Activated CD4-positive, alpha-beta memory T cell treated with anti-CD3 and anti-CD28 coated beads for 36 hours (primary cell): ENCODE measurements at places on chromosomes 4 and X.

GRCh38 chrX:100695991-100696390 lies 35.9 kb downstream of the SYTL4 start:
- peaks cover 13% of the 10 kb centered on the region for H3K27me3 ChIP-seq
- no peaks in the 10 kb centered on the region for H3K4me1 ChIP-seq
- DNase-seq = no peak
- H3K27ac ChIP-seq = no peak overlapping the region
- H3K4me3 ChIP-seq = no peak overlapping the region

DNA sequence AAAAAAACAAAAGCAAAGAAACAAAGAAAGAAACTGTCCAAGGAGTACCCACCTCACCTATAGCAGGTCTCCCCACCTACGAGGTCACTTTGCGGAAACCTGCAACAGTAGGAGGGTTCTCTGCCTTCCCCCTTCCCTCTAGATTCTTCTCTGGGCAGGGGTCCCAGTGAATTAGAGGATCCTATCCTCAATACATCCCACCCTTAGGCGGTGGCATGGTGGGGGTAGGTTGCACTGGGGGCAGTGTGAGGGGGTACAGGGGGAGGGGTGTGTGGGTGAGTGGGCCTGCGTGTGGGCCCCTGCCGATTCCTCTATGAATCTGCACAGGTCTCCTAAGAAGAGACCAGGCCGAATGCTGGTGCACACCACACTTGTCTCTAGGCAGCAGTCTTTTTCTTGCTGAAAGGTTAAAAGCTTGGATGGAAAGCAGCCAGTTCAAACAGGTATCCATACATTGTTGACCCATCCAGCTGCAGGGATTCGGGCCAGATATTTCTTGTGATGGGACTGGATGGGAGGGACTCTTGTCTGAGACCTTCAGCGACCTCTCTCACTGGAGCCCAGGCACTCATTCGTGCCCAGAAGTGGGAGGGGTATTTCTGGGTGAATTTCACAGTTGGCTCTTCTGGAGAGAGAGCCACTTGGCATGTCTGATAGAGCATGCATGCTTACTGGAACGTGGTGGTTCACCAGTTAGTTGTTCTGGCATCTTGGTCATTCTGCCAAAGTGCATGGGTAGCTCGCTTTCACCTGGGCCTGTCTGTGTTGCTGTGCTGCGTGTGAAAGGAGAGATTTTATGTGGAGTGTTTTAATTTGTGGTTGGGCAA lies 65.6 kb downstream of the NBDY start:
- H3K4me3 ChIP-seq = no peak overlapping the region
- H3K27me3 ChIP-seq = no peaks in the 10 kb centered on the region
- no peak for DNase-seq
- no peak overlapping the region for H3K27ac ChIP-seq
- peaks cover 31% of the 10 kb centered on the region for H3K4me1 ChIP-seq

DNA sequence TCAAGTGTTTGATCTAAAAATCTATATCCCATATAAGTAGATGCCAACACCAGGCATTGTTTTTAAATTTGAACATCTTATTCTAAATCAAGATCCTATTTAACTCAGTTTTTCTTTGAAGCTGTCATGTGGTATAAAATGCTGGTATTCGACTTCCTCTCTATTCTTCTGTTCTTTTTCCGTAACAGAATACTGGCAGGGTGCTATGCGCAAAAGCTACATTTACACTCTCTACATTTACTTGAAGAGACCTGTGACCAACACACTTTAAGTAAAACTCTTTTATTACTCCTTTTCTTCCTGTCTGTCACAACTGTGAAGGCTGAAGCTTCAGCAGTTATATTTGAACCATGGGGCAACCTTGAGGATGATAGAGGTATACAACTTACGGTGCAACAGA lies 612.8 kb downstream of the C4orf33 start:
- no peak for DNase-seq
- H3K4me1 ChIP-seq = no peaks in the 10 kb centered on the region
- H3K4me3 ChIP-seq = no peak overlapping the region

- no peaks in the 10 kb centered on the region for H3K4me1 ChIP-seq
- H3K27ac ChIP-seq = no peak overlapping the region
- no peak for DNase-seq
- no peaks in the 10 kb centered on the region for H3K36me3 ChIP-seq
- no peak overlapping the region for H3K4me3 ChIP-seq
- peaks cover 2% of the 10 kb centered on the region for H3K27me3 ChIP-seq
These were observed 36.1 kb upstream of the REPS2 start for GRCh38 chrX:16910376-16910775.

DNA sequence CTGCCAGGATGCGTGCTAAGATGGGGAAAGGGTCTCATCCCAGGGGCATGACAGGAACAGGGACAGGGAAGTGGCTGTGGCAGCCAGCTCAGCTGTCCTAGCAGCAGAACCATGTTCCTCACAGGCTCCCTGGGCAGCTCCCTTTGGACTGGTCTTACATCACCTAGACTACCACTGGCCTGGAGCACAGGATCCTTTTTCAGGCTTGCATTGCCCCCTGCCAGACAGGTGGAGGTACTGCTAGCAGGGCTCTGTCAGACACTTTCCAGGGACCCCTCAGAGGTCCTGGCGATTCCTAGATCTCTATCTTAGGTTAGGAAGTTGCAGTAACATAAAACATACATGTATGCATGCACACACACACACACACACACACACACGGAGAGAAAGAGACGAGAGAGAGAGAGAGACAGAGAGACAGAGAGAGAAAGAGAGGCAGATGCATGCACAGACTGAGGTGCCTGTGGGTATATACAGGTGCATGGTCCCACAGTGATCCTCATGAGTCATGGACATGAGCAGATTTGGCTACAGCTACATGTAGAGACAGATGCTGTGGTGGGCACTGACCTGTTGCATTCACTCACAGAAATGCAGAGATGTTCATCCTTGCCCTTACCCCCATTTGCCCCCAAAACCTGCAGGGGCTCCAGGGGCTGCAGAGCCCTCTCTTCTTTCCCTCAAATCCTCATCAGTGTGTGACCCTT lies 63.6 kb downstream of the STARD8 start:
- DNase-seq = peak; percentile 29
- no peaks in the 10 kb centered on the region for H3K27me3 ChIP-seq
- no peak overlapping the region for H3K27ac ChIP-seq
- no peaks in the 10 kb centered on the region for H3K4me1 ChIP-seq
